ENCODE measurements at places on chromosomes 5 and 9. TPM values are rescaled to one million over a fixed set of nuclear protein-coding genes. Genes with fewer than 3 reads are reported as not detected.

- no peaks in the 10 kb centered on the region for H3K36me3 ChIP-seq
- DNase-seq = peak; percentile 40
- no peaks in the 10 kb centered on the region for H3K27me3 ChIP-seq
- H3K4me3 ChIP-seq = no peak overlapping the region
Measured at GRCh38 chr9:131685753-131686706, 53.8 kb downstream of the RAPGEF1 start.

Gene PDE6A
- 0.08 TPM for total RNA-seq

Gene ADAMTS16
- not detected for total RNA-seq

- peaks cover 18% of the 10 kb centered on the region for H3K36me3 ChIP-seq
- no peaks in the 10 kb centered on the region for H3K4me1 ChIP-seq
- H3K4me3 ChIP-seq = no peak overlapping the region
- DNase-seq = no peak
Measured at GRCh38 chr9:5712651-5713390, 83.9 kb downstream of the RIC1 start.

DNA sequence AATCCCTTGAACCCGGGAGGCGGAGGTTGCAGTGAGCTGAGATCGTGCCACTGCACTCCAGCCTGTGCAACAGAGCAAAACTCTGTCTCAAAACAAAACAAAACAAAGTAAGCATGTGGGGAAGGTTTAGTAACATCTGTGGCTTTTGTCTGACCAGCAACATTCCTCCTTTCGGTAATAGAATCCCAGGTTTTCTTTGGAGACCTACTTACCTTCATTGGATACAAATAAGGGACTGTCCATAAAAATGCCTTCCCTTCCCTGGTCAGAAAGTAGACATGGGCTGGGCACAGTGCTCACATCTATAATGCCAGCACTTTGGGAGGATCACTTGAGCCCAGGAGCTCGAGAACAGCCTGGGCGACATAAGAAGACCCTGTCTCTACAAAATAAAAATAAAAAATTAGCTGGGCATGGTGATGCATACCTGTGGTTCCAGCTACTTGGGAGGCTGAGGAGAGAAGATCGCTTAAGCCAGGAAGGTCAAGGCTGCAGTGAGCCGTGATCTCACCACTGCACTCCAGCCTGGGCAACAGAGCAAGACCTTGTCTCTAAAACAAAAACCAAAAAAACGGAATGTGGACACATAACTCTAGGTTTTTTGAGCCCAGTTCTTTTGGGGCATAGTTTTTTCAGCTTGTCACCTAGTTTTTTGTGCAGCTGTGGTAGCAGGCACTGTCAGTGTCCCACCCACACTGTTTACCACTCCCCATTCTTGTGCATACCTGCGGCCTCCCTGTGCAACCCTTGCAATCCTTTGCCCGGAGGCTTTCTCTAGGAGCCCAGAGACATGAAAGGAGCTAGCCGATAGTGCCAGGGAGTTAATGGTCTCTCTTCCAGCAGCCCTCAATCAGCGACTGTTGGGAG is 9.0 kb upstream of the SPINK4 start:
- no peaks in the 10 kb centered on the region for H3K4me1 ChIP-seq
- H3K4me3 ChIP-seq = no peak overlapping the region
- H3K27me3 ChIP-seq = no peaks in the 10 kb centered on the region
- H3K27ac ChIP-seq = no peak overlapping the region
- H3K36me3 ChIP-seq = no peaks in the 10 kb centered on the region

Gene JAKMIP2
- 0.16 TPM for total RNA-seq

Gene TMEM174
- not detected for total RNA-seq

Gene FAM53C
- 18.6 TPM for total RNA-seq

Gene ELOVL7
- total RNA-seq = 1.5 TPM

- H3K4me1 ChIP-seq = no peaks in the 10 kb centered on the region
- H3K27ac ChIP-seq = no peak overlapping the region
- no peaks in the 10 kb centered on the region for H3K27me3 ChIP-seq
- no peak for DNase-seq
- no peaks in the 10 kb centered on the region for H3K36me3 ChIP-seq
Measured at GRCh38 chr9:36276781-36277181, 18.5 kb upstream of the GNE start.

DNA sequence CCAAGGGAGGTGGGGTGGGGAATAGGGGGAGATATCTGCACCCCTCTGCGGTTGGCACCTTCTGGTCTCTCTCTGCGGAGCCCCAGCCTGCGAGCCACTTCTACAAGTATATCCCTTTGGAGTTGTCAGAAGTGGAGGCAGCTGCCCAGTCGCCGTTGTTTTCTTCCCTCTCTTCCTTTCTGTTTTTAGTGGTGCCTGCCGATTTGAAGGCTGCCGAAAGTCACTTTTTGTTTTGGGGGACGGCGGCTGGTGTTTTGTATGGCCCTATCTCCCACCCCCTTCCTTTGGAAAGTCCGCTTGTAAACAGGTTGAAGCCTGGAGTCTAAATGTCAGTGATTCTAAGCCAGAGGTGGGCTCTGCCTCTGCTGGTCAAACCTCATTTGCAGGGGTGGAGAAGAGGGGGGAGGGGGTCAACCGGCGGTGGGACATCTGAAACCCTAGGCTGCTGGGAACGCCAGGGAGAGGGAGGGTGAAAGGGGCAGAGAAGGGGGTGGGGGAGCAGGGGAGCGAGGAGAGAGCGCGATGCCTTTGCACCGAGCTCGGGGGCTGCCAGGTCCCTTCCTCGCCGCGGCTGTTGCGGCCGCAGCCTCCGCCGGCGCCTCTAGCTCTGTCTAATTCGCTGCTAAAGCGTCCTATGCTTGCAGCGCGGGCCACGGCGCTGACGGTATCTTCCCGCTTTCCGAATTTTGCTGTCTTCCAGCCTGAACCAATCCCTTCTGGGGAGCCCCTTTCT is at the start of gene FGF10:
Gene FGF10, minus strand, starts transcription at position 331 of the 733 bp plus-strand sequence. CDS start 738 bp downstream, outside the sequence.
- DNase-seq = no peak
- peak within 1 kb of the TSS; percentile 33 for H3K4me3 ChIP-seq
- peak within 1 kb of the TSS; percentile 0 for H3K27ac ChIP-seq
- H3K27me3 ChIP-seq = no peaks in the 10 kb centered on the region
- H3K4me1 ChIP-seq = no peaks in the 10 kb centered on the region
- H3K36me3 ChIP-seq = no peaks in the 10 kb centered on the region

DNA sequence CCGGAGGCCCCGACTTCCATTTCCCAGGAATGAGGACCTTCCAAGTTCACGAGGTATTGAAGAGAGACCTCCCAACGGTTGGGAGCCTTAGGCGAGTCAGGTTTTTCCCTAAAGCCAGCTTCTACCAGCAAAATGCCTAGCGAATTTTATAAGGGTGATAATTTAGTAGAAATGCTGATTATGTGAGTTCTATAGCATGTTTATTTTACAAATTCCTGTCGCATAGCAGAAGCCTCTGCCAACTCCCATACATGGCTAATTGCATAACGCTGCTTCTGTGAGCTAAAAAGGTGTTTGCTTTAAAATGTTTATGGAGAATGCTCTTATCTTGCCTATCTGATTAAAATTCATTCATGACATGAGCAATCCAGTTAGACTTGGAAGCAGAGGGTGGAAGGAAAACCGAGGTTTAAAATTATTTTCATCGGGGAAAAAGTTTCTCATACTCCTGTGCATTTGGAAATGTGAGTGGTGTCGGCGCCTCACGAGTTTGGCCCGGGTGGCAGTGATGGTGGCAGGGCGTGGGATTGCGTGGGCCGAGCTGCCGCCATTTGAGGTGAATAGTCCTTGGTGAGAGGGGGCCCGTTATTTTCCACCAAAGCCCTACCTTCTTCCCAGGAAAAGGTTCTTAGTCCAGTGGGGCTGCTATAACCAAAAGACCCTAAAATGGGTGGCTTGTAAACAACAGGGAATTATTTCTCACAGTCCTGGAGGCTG is 104.4 kb upstream of the FCN2 start:
- no peak for DNase-seq
- no peaks in the 10 kb centered on the region for H3K27me3 ChIP-seq
- no peak overlapping the region for H3K4me3 ChIP-seq
- no peaks in the 10 kb centered on the region for H3K36me3 ChIP-seq

DNA sequence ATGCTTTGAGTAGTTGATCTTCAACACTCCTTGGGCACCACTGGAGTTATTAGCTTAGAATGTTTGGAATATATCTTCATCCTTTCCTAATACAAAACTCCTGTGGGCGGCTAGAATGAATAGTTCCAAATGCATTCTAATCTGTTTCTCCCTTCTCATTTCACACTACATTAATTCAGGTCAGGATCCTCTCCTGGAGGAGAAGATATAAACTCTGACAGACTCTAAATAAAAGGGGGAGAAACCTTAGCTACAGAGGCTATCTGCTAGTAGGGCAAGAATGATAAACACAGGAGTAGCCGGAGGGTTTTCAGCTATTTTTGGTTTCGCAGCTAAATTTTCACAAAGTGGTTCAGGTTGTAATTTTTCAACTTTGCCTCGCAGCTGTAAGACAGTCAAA is 45.2 kb upstream of the FAM240B start:
- no peaks in the 10 kb centered on the region for H3K4me1 ChIP-seq
- no peaks in the 10 kb centered on the region for H3K36me3 ChIP-seq
- DNase-seq = no peak

Gene BRINP1
- 2.0 TPM for total RNA-seq

- H3K4me3 ChIP-seq = no peak overlapping the region
- DNase-seq = no peak
- no peaks in the 10 kb centered on the region for H3K27me3 ChIP-seq
- H3K36me3 ChIP-seq = no peaks in the 10 kb centered on the region
Measured at GRCh38 chr9:4065054-4065453, 234.8 kb downstream of the GLIS3 start.
